ENCODE measurements at places on chromosomes 1 and 21. TPM values are rescaled to one million over a fixed set of nuclear protein-coding genes. Genes with fewer than 3 reads are reported as not detected.

Gene HMGCS2
- total RNA-seq: not detected

Gene OR2L8
- not detected for total RNA-seq

Gene TBX19
- total RNA-seq: 0.63 TPM

Gene MIXL1
- total RNA-seq: not detected

Gene SCP2
- total RNA-seq: 186 TPM

Gene PLEKHN1
- 0.63 TPM for total RNA-seq

Gene UBE2U
- total RNA-seq: not detected

Gene KCND3
- total RNA-seq: under 0.01 TPM

Measured in bronchial smooth muscle cell (primary cell).